ENCODE measurements at places on chromosomes 16 and 17. TPM values are rescaled to one million over a fixed set of nuclear protein-coding genes. Genes with fewer than 3 reads are reported as not detected.

EDC4 gene
- 62.9 TPM for total RNA-seq

ZNF597 gene
- total RNA-seq: 3.0 TPM

ADCY9 gene
- total RNA-seq: 7.1 TPM

SKAP1 gene
- total RNA-seq: 11.9 TPM

BCAR1 gene
- total RNA-seq: 48.6 TPM

C16orf86 gene
- total RNA-seq: 11.1 TPM

DNA sequence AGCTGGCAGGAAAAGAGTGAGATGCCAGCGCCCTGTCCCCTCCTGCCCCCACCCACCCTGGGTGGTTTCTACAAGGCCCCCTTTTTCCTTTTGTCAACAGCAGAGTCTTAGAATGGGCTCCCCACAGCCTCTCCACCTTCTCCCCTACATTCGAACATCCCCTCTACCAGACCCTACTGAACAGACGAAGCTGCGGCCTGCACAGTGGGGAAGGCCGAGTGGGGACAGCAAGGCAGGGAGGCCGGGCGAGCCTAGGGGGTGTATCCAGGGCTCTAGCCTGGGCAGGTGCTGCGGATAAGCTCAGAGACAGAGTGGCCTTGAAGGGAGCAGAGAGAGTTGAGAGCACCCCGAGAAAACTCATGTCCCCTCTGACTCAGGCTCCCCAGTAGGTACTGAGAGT lies 7.4 kb downstream of the ZACN start:
- DNase-seq: no peak

GRCh38 chr16:29318037-29318436 lies 88.5 kb downstream of the NPIPB11 start:
- DNase-seq: no peak

DNA sequence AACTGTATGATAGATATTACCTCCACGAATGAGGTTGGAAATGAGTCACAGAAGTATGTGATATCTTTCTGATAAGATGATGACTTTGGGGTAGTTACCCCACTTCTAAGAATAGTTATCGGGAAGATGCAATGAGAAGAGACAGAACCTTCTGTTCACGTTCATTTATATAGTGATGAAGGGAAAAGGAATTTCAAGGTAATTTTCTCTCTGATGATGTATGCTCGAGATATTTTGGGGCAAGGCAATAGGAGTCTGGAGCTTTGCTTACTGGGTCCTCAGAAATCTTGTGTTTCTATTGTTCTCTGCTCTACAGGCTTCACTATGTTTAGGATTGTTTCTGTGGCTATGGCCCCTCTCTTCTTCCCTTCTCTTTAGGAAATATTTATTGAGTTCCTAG lies 1389.6 kb downstream of the CDH8 start:
- DNase-seq: no peak

DNA sequence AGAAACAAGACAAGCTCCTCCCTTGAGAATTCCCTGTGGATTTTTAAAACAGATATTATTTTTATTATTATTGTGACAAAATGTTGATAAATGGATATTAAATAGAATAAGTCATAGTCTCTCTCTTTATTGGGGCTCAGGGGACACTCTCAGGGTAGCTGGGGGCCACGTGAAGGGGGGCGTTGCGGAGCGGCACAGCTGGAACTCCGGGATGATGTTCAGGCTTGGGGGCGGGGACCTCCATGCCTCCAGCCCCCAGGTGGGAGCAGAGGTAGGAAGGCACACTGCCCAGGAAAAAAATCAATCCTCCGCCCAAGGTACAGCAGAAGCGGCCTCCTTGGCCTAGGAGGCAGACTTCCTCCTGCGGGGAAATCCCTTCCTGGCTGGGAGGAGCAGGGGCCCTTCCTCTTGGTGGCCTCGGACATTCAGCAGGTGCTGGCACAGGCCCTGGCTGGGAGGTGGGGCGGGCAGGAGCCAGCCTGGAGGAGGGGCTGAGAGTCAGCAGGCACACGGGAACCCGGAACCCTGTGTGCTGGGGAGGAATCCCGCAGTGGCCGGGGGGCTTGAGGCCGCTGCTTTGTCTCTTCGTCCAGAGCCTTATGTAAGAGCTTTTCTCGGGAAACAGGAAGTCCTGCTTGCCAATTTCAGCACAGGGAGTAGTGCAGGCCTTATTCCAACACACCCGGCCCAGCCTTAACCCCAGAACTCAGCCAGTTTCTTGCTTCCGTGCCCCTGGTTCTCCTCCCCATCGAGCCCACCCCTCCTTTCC lies 591 bp upstream of the TNFSF13 start:
- DNase-seq: peak; percentile 82

- no peak for DNase-seq
Measured at GRCh38 chr17:42288803-42289610, 709 bp downstream of the STAT5A start.

DNA sequence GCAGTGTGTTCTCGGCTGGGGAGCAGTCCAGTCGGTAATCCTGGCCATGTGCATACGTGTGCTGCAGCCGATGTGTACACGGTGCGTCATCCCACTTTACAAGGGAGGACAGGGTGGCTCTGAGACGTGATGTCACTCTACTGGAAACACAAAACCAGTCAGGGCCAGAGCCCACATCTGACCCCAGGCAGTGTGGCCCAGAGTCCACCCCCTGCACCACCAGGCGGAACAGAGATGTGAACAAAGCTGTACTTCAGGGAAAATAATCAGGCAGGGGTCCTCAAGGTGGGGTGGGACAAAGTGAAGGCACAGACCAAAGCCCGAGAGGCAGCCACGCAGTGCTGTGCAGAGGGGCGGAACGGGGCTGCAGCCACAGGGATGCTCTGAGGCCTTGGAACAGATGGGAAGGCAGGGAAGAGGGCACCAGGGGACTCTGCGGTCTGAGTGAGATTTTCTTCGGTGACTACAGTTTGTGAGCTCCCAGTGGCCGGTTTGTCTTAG lies 181.5 kb downstream of the ZNF423 start:
- no peak for DNase-seq

GRCh38 chr17:58597371-58597770 lies 82.9 kb upstream of the MTMR4 start:
- DNase-seq: no peak

GRCh38 chr16:1379304-1380076 lies 27.8 kb downstream of the GNPTG start:
- DNase-seq: no peak

- DNase-seq: no peak
Measured at GRCh38 chr16:67770346-67770991, 35.9 kb downstream of the RANBP10 start.

GRCh38 chr16:12375046-12375740 lies 398.7 kb downstream of the SNX29 start:
- no peak for DNase-seq

DNA sequence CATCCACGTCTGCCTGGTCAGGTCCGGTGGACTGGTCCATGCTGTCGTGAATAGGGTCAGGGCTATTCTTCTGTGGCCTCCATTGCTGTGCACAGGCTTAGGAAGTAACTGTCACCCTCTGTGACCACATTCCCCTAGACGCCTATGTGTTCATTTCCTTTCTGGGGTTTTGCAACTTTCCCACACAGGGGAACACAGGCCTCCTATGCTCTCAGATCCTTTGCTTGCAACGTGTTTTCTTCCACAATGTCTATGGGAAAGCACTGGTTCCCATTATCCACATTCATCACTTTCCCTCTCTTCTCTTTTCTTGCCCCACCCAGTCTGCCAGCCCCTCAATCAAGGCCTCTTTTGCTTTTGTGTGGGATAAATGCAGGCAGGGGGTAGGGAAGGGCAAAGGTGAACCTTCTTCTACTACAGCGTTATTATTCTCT lies 43.2 kb upstream of the DNAJA2 start:
- no peak for DNase-seq
